ENCODE measurements at places on chromosomes 6 and 20.
A peak's percentile ranks its signal among the peaks of the same experiment; 100 is the strongest.

DNA sequence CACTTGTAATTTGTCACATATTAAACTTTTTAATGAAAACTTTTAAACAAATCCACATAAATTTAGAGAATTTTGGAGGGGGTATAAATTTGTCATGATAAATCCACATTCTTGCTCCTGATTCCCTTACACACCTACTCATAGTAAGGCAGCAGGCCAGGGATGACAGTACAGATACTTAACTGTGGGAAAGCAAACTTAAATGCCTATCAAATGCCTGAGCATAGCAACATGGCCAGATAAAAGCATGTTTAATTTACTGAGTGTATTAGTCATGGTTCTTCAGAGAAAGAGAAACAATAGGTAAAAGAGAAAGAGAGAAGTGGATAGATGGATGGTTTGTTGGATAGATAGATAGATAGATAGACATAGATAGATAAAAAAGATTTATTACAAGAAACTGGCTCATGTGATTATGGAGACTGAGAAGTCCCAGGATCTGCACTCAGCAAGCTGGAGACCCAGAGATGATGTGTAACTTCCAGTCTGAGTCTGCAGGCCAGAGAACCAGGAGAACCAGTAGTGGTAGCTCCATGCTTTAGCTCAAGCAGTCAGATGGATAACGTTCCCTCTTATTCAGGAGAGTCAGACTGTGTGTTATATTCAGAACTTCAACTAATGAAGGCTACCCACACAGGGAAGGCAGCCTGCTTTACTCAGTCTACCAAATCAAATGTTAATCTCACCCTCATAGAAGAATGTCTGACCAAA lies 15.9 kb upstream of the ADGRF1 start:
- DNase-seq: no peak

DNA sequence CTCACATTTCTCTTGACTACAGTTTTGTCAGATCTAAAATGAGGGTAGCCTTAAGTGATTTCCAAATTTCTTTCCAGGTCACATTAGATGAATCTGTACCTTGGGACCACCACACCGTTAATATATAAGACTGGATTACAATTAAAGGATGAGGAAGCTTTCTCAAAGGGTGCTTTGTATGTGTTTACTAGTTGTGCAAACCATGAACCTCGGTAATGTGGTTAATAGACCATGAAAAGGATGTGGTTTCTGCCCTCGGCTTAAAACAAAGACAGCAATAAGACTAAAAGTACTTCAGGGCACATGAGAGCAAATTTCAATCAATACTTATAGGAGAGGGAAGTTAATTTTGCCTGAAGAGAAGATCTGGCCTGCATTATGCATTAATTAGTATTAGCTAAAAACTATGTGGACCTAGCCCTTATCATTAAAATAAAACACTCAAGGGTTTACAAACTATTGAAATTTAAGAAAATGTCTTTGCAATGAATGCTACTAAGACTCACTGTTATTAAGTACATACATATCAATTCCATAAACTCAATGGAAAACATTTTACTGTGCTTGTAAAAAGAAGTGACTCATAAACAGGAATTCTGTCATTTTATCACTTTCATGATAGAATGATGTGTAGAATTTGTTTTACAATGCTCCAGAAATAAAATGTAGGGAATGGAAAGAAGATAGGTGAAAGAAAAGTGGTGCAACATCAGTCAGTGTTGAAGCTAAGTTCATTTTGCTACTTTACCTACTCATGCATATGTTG lies 936 bp upstream of the TMX4 start:
- DNase-seq: no peak

- DNase-seq: no peak
These were observed 2.9 kb downstream of the FNDC1 start for GRCh38 chr6:159172091-159172491.

DNA sequence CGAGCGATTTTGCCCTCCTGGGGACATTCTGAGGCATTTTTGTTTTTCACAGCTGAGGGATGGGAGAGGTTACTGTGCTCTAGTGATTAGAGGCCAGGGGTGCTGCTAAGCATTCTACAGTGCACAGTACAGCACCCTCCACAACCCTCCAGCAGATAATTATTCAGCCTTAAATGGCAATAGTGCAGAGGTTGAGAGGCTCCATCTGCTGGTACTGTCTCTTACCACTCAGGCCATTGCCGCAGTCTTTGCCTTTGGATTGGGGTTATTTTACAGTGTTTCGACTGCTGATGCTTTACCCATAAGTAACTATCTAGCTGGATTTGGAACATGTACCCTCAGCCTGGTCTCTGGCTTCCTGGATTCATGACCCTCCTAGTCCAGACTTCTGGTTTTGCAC lies 705.3 kb downstream of the KIF16B start:
- DNase-seq: no peak

DNA sequence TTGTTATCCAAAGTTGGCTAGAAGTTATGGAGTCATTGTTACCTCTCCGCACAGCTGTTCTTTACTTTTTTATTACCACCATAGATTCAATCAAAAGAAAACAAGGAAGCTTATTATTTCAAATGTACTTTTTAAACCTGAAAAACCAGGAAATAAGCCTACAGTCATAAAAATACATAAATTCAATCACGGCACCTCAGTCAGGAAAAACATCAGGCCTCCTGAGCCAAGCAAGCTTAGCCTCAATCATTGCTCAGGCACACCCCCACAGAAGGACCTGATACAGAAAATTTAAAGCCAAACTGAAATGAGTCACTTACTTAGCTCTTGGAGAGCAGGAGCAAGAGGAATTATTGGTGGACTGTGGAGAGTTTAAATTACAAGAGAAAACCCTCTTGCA lies 44.3 kb downstream of the MARCKS start:
- DNase-seq: no peak

GRCh38 chr20:4095639-4096038 lies 80.3 kb upstream of the RNF24 start:
- DNase-seq: no peak

GRCh38 chr20:45083127-45083526 lies 17.8 kb downstream of the KCNS1 start:
- no peak for DNase-seq

DNA sequence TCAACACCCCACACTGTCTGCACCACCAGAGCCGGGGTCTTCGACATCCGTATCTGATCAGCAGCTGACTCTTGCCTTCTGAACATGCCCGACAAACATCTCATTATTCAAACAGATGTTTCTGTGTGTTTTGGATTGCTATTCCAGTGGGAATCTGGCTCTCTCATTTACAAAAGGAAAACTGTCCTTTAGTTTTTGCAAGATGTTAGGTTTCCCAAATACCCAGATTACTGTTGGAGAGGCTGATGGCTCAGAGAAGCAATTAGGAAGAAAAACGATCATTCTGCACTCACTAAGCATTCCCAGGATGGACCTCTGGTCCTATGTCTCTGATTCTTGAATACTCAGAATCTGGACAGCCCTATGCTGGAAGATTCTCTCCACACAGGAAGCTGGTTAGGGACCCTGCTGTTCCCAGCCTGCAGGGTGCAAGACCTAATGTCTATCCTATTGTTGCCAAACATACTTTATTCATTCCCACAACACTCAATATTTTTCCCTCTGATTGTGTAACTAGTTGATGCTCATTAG lies 532.9 kb downstream of the CDH26 start:
- no peak for DNase-seq

- no peak for DNase-seq
These were observed 47.6 kb downstream of the CHD6 start for GRCh38 chr20:41570557-41570956.

DNA sequence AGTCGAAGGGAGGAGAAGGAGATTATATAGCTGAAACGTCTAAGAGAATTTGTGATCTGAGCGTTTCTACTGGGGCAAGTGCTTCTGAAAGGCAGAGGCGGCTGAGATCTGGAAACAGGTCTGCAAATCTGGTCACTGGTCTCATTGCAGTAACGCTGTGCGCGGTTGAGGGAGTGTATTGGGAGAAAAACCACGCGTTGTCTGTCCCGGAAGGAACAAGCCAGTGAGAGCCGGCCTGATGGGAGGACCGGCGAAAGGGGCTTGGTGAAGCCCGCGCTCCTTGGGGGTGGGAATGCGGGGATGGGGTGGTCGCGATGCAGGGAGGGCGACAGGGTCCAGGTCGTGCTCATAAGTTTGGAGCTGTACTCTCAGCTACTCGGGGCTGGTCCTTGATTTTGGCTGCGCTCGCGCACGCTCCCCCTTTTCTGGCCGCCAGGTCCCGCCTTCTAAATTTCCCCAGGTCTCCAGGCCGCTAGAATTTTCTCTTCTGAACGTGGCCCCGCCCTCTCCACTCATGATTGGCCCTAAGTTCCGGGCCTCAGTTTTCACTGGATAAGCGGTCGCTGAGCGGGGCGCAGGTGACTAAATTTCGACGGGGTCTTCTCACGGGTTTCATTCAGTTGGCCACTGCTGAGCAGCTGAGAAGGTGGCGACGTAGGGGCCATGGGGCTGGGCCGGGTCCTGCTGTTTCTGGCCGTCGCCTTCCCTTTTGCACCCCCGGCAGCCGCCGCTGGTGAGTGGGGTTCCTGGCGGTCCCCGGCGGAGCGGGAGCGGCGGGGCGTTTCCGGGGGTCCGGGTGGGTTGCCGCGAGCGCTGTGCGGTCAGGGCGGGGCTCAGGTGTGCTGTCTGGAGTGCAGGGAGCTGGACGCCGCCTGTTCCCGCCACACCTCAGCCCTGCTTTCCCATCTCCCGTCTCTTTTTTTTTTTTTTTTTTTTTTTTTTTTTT lies at the start of gene MICB:
Gene MICB, plus strand, starts transcription at position 615 of the 946 bp plus-strand sequence. Its CDS starts 49 bp downstream, at position 664.
- peak; percentile 95 for DNase-seq

- no peak for DNase-seq
These were observed 213.1 kb downstream of the DOK5 start for GRCh38 chr20:54688476-54688875.

DNA sequence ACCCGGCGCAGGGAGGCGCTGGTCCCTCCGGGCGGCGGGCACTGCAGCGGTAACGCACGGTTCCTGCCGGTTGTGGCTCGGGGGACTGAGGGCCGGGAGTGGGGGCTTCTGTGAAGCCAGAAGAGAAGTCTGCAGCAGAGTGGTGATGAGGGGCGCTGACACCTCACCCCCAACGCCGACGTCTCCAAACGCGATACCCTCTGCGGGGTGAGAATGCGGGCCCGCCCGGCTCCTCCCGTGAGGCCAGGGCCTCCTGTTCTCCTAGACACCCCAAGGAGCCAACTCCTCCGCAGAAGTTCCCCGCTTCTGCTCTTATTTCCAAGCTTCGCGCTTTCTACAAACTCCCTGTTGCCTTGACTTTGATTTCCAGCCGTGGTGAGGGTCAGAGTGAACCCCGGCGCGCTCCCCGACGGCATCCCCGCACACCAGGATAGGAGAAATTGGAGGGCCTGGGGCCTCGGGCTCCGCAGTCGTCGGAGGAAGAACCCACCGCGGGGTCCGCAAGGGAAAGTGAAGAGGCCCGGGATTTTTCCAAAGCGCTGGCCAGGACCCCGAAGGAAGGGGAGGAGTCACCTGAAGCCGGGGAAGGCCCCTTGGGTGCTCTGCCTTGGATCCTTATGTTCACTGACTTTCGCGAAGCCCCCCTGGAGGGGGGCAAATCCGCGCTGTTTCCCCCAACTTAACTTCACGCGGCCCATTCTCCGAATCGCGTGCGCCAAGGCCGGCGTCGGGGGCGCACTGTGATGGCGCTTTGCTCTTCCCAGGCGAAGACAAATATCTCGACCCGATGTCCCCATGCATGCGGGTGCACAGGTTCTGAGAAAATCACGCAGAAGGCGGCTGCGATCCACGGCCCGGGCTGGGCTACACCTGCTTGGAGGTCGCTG lies 3.1 kb upstream of the INSM1 start:
- no peak for DNase-seq

DNA sequence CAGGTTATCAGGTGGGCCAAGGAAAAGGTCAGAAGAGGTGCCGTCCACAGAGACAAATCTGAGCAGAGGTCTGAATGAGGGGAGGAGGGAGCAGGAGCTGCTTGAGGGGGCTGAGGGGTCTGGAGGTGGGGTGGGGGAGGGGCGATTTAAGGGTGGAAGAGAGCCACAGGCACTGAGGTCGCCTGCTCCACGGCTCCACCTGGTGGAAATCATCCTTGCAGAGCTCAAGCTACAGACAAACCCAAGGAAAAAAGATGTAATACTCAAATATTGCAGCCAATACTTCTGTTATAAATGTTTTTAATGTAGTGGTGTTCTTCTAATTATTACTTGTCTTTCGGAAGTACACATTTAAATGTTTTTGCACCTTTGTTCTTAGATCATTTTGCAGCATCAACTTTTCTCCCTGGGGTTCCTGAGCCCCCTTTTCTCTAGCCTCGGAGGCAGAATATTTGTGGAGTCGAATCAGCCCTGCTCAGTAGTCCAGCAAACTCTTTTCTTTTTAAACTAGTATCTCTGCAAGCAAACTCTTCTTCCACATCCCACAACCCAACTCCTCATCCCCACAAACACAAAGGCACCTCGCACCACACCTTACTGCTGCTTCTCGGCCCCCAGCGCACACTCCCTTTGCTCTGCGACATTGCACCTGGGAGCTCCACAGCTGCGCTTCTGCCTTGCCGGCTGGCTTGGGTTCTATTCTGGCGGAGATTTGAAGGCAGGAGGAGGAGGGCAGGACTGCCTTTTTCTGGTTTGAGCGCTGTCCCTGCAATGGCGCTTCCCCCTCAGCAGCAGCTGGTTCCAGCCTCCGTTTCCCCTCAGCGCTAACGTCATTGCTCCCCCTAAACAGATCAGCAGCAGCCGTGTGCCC lies 51.0 kb upstream of the TFAP2A start:
- DNase-seq: peak; percentile 77

DNA sequence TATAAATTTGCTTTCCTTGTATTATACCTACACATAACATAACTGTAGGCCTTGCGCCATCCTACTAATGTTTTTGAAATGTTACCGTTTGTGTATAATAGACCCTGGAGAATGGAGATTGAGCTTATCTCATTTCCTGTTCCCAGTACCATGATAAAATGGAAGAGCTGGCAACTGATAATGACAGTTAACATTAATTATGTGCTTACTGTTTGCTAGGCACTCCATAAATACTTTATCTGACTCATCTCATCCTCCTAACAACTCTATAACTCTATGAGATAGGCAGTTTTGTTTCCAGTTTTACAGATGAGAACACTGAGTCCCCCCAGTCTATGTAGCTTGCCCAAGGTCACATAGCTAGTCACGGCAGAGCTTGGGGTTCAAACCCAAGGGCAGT lies 396.7 kb downstream of the SYNE1 start:
- no peak for DNase-seq

- DNase-seq: peak; percentile 79
These were observed at the start of gene SLC2A4RG for GRCh38 chr20:63739130-63740069. Gene SLC2A4RG, plus strand, starts transcription at chr20:63739776. Its CDS starts 137 bp downstream, at chr20:63739913.

- DNase-seq: no peak
These were observed 7.7 kb upstream of the SMIM13 start for GRCh38 chr6:11085758-11086435.

DNA sequence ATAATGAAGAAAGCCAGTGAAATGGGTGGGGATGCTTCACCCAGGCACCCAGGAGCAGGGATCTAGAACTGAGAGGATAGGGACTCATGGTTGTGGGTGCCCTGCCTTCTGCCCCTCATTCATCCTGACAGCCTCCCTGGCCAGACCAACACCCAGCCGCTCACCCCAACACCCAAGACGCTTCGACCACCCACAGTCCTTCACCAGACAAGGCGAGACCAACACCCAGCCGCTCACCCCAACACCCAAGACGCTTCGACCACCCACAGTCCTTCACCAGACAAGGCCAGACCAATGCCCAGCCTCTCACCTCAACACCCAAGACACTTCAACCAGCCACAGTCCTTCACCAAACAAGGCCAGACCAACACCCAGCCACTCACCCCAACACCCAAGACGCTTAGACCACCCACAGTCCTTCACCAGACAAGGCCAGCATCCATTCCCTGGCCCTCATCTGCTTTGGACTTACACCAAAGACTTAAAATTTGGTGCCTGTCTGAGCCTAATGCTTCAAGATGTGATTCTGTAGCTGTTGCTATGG lies 131.5 kb downstream of the ANKRD60 start:
- no peak for DNase-seq
